ENCODE measurements at places on chromosomes 7 and 10. TPM values are rescaled to one million over a fixed set of nuclear protein-coding genes. Genes with fewer than 3 reads are reported as not detected.

- DNase-seq, result no peak
Measured at GRCh38 chr10:61329854-61330253, 123.3 kb downstream of the TMEM26 start.

Gene PHKG1
- total RNA-seq, result 9.7 TPM

Gene MALSU1
- not detected for total RNA-seq

GRCh38 chr10:93032105-93032808 is 28.3 kb upstream of the CYP26C1 start:
- DNase-seq, result no peak

DNA sequence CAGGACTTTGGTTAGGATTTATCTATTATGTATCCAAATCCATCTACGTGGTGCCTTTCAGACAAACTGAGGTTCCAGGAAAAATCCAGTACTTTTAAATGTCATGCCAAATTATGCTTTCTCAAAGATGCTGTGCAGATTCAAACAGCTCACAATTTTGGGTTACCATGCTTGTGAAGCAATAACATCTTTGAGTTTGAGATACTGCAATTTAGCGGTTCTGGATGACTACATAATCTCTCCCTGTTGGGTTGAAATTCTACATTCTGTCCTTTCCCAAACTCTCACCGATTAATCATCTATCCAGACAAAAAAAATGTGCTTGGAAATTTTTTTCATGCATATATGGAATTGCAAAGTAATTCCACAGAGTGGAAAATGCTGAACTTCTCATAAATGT is 3.5 kb downstream of the RHOBTB1 start:
- no peak for DNase-seq

- peak; percentile 69 for DNase-seq
Measured at GRCh38 chr10:52951824-52952223, 179.2 kb upstream of the MBL2 start.

DNA sequence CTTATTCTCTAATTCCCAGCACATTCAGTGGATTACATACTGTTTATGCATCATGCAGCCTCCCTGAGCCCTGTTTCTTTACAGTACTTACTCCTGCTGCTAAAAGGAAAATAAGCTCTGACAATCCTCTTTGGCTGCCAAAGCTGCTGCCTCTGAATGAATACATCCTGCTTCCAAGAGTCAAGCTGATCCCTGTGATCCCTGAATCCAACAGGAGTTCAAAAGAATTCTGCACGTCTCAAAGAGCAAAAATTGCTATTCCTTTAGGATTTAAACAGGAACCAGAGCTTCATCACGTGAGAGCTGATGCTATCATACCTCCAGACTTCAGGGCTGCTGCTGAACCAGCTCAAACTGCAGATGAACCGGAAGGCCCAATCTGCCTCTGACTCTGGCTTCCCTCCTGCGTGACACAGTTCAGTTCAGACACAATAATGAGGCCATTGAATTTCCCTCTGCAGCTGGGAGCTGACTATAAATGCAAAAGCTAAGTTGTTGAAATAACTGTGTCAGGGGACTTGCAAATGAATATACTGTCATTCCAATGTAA is 851.0 kb upstream of the PHF14 start:
- DNase-seq, result no peak

DNA sequence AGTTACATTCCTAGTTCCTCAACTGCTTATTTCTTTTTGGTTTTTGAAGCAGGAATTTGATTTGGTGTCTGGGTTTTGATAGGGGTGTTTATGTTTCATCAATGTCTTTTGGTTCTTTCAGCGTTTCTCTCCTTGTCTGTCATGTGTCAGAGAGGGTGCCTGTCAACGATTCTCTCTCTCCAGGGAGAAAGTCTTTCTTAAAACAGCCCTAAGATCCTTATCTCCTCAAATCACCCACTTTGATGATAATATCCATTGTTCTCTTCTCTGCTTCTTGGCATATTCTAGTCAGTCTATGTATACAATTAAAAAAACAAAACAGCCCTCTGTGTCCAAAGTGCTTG is 77.2 kb downstream of the TCF7L2 start:
- DNase-seq, result no peak

Gene PIK3AP1
- 6.4 TPM for total RNA-seq

Gene CYP26A1
- total RNA-seq, result not detected

Gene PPP1R17
- not detected for total RNA-seq

GRCh38 chr7:75048435-75049379 is 24.9 kb downstream of the RCC1L start:
- no peak for DNase-seq

- no peak for DNase-seq
Measured at GRCh38 chr10:132776186-132776585, 9.8 kb downstream of the NKX6-2 start.

- DNase-seq, result peak; percentile 35
Measured at GRCh38 chr7:151086802-151087244, 548 bp downstream of the AGAP3 start.

DNA sequence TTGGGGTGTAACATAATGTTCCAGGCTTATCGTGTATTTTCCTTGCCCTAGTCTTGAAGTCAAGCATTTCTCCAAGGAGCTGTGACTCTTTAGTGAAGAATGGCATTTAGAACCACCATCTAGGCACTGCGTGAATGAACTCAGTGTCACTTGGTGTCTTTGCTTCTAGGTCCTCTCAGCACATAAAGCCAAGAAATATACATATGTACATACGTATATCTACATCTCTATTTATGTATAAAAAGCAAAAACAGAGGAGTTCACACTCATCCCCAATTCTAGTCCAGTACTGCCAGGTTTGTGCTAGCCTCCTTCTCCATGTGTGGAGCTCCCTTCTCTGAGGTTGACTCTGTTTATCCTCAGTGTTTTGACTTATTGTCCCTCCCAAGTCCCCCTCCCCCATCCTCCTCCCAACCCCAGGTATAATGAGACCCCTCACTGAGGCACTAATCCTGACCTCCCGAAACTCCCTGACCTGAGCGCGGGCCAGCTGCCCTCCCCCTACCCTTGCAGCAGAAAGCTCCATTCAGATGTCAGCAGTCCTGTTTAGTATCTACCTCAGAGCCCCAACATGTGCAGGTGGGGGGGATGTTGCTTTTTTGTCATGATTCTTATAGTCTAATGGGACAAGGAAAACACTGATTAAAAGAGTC is 61.5 kb downstream of the GDI2 start:
- no peak for DNase-seq

DNA sequence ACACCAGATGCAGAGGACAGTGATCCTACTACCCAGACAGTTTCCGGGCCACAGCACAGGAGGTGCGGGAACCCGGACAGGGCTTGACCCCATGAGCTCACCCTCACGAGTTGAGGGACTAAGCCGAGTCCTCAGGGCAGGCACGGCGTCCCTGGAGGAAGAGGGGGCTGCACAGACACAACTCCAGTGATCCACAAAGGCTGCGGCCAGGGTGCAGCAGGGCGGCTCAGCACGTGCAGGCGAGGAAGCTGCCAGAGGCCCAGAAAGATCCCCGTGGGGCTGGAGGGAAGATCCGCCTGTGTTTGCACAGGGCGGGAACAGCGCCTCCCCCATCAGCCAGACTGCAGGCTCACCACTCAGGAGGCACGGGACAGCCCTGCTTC is 45.9 kb upstream of the TMEM72 start:
- no peak for DNase-seq

Gene PTN
- total RNA-seq, result 3.0 TPM

- DNase-seq, result no peak
Measured at GRCh38 chr10:63204667-63205391, 71.7 kb downstream of the NRBF2 start.

- no peak for DNase-seq
Measured at GRCh38 chr10:73439605-73440312, 6.4 kb upstream of the MSS51 start.

DNA sequence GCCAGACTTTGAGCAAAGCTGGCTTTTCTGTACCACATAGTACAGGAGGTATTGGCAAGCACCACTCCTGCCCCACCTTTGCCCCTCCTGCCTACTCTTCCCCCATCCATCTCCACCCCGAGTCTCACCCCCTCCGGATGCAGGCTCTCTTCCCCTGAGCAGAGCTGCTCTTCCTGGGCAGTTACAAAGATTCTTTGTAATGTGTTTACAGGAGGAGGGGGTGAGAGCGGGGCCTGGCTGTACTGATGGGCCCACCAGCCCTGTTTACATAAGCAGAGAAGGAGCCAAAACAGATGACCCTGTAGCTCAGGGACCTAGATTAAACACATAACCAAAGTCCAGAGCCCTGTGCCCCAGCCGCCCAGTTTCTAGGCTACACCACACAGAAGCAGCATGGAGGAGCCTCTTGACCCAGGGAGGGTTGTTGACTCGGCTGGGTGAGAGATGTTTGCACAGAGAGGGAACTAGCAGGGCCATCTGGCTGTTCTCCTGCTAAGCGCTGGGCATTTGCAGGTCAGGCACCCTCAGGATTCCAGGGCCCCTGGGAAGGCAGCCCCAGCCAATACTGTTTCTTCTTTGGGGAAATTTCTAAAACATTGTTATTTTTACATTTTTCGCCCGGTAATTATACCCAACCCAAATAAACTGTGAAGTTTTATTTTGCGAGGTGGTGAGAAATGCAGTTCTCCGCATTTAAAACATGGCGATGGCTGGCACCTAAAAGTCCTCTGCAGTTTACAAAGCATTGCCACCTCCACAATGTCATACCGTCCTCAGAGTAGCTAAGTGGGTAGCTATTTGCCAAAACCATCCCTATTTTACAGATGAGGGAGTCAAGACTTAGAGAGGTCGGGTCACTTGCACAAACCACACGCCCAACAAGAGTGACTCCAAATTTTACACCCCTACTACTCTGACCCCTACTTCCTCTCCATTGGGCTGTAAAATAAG is 11.4 kb upstream of the ZKSCAN1 start:
- DNase-seq, result peak; percentile 70

DNA sequence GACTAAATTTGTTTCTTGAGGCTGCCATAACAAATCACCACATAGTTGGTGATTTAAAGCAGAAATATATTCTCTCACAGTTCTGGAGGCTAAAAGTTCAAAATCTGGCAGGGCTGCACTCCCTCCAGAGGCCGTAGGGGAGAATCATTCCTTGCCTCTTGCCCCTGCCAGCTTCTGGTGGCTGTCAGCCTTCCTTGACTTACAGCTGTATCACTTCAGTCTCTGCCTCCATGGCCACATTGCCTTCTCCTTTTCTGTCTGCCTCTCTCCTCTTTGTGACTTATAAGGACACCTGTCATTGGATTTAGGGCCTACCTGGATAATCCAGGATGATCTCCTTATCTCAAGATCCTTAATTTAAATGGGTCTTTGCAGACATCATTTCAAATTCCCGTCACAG is 5.8 kb upstream of the LRRC4 start:
- no peak for DNase-seq

- DNase-seq, result no peak
Measured at GRCh38 chr7:47634273-47634672, 52.4 kb upstream of the TNS3 start.

GRCh38 chr10:51860257-51860656 is 160.9 kb upstream of the CSTF2T start:
- no peak for DNase-seq

GRCh38 chr7:31957756-31958155 is 112.5 kb downstream of the PDE1C start:
- no peak for DNase-seq

GRCh38 chr10:100519311-100520051 is at the start of gene SEC31B:
Gene SEC31B (minus strand): TSS chr10:100519861. CDS start chr10:100516952, 2,909 bp downstream.
- DNase-seq, result peak; percentile 17

Gene AOC1
- total RNA-seq, result 265 TPM

DNA sequence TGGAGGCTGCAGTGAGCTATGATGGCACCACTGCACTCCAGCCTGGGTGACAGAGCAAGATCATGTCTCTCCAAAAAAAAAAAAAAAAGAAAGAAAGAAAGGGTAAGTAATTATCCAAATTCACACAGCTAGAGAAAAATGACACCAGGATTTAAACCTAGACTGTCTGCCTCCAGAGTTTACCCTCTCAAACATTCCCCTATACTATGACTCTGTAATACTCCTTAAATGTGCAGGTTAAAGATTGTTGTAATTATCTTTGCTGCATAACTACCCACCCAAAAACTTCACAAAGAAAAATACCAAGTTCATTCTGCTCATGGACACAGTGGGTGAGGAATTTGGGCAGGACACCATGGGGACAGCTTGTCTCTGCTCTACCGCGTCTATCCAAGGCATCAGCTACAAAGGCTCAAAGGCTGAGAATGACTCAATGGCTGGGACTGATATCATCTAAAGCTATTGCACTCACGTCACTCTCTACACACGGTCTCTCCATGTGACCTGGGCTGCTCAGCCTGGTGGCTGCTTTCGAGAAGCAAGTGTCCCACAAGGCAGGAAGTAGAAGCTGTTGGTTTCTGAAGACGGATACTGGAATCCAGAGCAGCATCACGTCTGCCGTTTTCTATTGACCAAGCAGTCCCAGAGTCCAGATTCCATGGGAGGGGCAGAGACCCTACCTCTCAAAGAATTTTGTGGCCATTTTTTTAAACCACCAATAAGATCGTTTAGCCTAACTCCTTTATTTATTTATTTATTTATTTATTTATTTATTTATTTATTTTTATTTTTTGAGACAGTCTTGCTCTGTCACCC is 185.7 kb upstream of the AUTS2 start:
- DNase-seq, result peak; percentile 7

Gene STN1
- total RNA-seq, result 22.5 TPM

- peak; percentile 1 for DNase-seq
Measured at GRCh38 chr7:73518470-73518869, 3.6 kb downstream of the BAZ1B start.

Gene GOLGA7B
- total RNA-seq, result 0.16 TPM

- no peak for DNase-seq
Measured at GRCh38 chr7:133115596-133115995, 33.7 kb upstream of the CHCHD3 start.

GRCh38 chr7:116214921-116215320 is 4.6 kb downstream of the TES start:
- DNase-seq, result no peak

DNA sequence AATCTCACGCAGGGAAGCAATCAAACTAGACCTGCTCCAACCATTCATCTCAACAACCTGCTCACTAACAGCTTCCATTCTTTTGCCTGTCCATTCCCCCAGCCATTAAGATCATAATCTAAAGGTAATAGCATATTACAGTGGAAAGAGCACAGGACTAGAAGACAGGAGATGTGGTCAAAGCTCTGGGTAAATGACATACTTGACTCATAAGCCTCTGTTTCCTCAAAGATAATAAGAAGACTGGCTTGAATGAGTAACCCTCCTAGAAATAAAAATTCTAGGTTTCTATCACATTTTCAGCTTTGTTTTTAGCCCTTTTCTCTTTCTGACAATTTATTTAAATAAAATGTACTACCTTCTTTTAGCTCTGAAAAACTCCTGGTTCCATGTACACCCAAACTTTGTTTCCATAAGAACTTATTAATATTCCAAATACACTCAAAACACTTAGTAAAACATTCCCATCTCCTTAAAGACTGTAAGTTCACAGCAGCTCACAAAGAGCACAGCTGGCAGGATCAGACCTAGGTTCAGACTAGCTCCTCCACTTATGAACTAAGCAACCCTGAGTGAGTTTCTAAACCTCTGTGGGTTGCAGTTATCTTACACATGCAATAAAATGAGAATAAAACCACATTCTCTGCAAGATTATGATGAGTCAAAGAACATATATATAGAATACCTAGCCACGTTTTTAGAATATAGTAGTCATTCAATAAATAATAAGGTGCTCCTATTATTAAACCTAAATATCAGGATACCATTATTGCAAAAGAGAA is 11.6 kb downstream of the FAM204A start:
- DNase-seq, result no peak
